ENCODE measurements at places on chromosomes 6 and 20.

GRCh38 chr6:14110001-14110818, 7.4 kb upstream of the CD83 start:
- peak; percentile 24 for DNase-seq

GRCh38 chr6:105112577-105112976, 67.2 kb downstream of the POPDC3 start:
- DNase-seq = no peak

GRCh38 chr20:16321291-16321690, 252.0 kb downstream of the KIF16B start:
- DNase-seq = no peak

DNA sequence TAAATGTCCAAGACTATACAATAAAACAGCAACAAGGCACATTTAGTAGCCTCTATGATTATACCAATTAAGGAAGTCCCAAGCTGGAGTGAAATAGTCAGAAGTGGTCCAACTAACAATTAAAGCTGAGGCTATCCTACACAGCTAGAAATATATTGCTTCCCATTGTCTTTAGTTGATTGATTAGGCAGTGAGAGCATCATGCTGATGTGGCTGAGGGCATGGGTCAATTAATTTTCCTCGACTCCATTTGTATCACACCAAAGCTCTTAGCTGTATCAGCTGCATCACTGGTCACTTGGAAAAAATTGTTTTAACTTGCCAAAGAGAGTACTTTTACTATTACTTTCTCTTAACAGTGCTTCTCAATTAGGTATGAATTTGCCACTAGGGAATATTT, 328.7 kb upstream of the NT5E start:
- DNase-seq = no peak

DNA sequence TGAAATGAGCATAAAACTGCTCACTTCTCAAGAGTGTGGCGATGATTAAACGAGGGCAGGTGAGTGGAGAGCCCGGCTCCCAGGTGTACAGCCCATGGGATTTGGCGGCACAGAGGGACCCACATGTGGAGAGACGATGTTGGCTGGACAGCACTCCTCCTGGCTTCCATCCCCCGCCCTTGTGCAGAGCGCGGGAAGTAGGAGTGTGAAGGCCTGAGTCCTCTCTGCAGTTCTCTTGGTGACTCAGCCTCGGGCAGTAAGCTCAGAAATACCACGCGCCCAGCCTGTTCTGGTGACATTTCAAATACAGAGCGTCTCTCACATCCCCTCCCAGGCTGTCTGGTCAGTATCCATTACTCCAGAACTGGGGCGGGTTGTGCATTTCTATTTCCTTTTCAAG, 94.2 kb upstream of the SRSF6 start:
- no peak for DNase-seq

DNA sequence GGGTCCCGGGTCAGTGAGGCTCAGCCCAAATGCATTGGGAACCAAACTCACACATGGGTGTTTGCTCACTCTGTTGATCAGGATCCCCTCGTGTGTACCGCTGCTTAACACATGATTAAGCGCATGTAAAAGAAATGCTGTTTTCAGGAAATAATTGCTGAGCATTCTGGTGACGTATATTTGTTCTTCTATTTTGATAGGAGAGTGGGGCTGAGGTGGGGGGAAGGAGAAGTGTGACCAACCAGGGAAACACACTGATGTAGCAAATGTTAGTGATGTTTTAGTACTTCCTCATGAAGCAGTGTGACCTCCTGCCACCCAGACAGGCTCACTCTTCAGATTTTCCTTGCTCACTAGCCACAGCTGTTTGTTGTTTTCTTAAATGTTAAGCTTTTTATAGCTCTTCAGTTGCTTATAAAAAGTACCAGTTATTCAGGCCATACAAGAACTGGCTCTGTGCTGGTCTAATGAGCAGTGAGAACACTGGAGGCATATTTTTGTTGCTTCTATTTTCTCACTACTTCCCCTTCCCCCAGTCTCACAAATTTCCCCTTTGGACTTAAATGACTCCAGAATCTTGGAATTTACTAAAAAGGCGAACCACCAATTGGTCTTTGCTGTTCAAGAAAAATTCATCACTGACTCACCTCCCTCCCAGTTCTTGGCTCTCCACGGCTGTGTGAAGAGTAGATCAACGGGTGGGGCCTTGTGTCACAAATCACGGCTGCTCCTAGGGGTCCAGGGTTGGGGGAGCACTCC, 79.2 kb upstream of the BACH2 start:
- no peak for DNase-seq

DNA sequence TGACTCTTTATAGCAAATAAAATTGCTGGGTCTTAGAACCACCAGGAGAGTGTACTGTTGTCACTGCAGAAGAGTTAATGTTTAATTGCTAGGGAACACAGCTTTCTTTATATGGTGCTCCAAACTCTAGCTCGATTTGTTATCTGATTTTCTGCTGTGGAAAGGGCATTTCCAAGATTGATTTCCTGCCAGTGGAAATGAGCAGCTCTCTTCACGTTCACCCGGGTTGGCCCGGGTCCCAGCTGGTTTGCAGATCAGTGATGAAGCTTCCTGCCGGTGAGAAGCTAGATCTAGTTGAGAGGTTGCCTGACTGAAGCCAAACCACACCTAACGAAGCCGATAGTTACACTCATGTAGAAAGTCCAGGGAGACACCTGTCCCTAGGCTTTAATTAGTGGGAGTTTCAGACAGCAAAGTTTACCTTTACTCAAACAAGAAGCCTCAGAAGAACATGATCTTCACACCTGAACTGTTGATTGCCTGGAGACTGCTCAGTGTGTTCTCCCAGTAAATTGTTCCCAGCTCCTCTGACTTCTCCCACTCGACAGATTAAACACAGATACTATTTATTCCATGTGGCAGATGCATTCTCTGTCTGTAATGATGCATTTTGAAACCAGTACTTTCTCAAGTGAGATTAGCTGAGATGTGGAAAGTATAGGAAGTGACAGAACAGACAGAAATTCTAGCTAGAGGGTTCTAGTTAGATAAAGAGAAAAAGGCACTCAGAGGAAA, 27.8 kb downstream of the PAQR8 start:
- DNase-seq = no peak

DNA sequence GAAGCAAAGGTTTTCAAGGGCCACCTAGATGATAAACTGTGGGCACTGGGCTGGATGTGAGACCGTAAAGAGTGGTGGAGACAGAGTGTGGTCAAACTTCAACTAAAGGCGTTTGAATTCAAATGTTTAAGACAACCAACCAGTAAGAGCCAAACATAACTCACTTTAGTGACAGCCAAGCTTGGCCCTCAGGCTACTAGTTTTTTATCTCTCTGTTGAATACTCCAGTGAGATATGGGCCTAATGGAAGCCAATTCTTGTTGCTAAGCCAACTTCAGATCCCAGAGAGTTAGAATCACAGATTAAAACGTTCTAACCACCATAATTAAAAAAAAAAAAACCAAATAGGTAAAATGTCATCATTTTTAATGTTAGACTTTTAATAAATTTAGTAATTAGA, 57.3 kb downstream of the TRMT6 start:
- no peak for DNase-seq

DNA sequence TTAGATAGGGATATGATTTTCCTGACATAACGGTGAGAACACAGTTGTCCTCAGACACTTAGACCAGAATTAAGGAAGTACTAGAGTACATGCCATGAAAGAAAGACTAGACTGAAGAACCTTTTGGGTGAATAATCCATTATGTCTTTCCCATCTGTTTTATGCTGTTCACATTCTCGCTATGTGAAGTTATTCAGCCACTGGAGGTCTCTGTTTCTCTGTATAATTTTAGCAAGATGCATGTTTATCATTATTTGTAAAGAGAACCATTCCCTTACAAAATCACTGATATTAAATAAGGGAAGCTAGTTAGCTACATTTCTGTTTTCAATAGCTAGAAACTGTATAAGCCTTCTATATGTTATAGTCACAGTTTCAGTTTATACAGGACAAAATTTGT, 391.9 kb downstream of the CD109 start:
- DNase-seq = no peak

DNA sequence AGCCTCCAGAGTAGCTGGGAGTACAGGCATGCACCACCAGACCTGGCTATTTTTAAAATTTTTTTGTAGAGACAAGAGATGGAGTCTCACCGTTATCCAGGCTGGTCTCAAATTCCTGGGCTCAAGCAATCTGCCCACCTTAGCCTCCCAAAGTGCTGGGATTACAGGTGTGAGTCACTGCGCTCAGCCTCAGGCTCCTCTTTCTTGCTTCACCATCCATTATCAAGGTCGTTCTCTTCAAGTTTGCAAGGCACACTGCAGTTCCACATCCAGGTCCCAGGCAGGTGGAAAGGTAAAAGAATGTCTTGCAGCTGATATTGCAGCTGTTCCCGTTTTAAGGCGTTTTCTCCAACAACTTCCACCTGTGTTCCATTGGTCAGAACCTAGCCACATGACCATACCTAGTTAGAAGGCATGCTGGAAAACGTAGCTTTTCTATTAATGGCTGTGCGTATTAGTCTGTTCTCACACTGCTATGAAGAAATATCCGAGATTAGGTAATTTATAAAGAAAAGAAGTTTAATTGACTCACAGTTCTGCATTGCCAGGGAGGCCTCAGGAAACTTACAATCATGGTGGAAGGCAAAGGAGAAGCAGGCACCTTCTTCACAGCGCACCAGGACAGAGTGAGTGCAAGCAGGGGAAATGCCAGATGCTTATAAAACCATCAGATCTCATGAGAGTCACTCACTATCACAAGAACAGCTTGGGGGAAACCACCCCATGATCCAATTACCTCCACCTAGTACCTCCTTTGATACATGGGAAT, 51.7 kb downstream of the PCNA start:
- DNase-seq = no peak

DNA sequence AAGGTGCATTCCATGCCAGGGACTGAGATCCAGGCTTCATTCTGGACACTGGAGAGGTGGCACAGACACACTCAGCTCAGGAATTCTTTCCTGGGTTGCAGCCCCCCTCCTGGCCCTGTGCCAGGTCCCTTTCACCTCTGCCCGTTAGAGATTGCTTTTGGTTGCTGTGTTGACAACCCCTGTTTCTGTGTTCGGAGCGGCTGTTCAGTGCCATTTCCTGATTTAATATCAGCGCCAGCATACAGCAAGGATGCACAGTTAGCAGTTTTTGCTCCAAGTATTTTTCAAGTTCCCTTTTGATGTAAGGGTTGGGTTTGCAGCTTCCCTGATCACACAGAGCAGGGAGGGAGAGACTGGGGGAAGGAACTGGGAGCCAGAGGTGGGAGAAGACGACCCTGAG, 8.5 kb upstream of the MAFB start:
- DNase-seq = no peak

DNA sequence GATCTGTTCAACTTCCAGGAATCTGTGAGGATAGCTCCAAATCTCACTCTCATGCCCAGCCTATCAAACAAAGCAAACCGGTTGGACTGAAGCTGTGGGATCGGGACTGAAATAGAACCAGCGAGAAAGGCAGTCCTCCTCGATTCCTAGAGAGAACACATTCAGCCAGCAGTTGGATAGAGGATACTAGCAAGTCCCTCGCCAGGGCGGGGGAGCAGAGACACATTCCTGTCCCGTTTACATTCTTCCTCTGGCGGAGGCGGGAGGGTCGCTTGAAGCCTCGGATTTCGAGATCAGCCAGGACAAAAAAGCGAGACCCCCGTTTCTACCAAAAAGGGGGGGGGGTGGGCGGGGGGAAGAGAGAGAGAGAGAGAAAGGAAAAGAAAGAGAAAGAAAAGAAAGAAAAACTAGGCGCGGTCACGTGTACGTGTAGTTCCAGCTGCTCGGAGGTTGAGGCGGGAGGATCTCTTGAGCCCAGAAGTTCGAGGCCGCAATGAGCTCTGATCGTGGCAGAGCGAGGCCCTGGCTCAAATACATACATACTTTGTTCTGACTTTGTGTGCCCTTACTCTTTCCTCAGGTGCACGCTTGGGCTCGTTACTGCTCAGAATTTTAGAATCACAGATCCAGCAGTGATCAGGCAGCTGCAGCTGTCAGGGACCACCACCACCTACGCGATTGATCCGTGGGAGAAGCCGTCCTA, 19.5 kb downstream of the ZNF311 start:
- DNase-seq = no peak

GRCh38 chr6:138383776-138384175, 6.1 kb downstream of the SMIM28 start:
- DNase-seq = no peak

GRCh38 chr20:60565083-60565482, 606.9 kb downstream of the CDH26 start:
- no peak for DNase-seq

DNA sequence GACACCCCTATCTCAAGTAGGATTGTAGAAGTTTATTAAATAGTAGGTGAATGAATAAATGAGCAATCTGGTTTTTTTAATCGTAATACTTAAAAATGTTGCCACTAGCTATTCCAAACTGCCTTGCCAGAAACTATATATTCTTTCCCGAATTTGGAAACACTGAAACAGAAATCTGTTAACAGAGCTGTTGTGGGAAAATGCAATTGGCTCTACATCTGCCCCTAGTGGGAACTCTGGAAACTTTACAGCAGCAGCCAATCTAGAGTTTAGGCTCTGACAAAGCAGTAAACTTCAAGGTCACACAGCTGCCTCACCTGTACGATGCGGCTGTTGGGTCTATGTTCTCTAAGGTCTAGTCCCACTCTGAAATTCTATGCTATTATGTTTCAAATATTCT, 41.7 kb downstream of the SYNE1 start:
- no peak for DNase-seq

- no peak for DNase-seq
These were observed 1.3 kb downstream of the RGL2 start for GRCh38 chr6:33297406-33297955.

DNA sequence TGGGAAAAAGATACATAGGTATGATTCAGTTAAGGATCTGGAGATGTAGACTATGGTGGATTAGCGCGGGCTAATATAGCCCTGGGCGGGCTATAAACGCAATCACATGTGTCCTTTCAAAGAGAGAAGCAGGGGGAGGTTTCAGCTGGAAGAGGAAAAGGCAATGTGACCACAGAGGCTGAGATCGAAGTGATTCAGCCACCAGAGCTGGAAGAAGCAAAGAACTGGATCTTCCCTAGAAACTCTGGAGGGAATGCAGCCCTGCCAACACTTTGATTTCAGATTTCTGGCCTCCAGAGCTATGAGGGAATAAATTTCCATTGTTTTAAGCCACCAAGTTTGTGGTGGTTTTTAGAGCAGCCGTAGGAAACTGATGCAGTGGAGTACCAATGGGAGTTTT, 81.5 kb upstream of the NHSL1 start:
- no peak for DNase-seq

Data from stimulated activated CD4-positive, alpha-beta T cell treated with anti-CD3 and anti-CD28 coated beads, Interleukin-4, amount 100 ng/mL, for 4 hours (primary cell).